ENCODE measurements at places on chromosomes 13 and 19. TPM values are rescaled to one million over a fixed set of nuclear protein-coding genes. Genes with fewer than 3 reads are reported as not detected.
A peak's percentile ranks its signal among the peaks of the same experiment; 100 is the strongest.

- peak within 1 kb of the TSS; percentile 90 for H3K27ac ChIP-seq
- no peaks in the 10 kb centered on the region for H3K27me3 ChIP-seq
- peak within 1 kb of the TSS; percentile 97 for H3K4me3 ChIP-seq
These were observed at the start of the genes NHLRC3 and PROSER1 for GRCh38 chr13:39037880-39038568. Gene NHLRC3, plus strand, starts transcription at chr13:39038456. Its CDS starts 184 bp downstream, at chr13:39038640. Gene PROSER1, minus strand, starts transcription at chr13:39038089. Its CDS starts 847 bp downstream, at chr13:39037242.

DNA sequence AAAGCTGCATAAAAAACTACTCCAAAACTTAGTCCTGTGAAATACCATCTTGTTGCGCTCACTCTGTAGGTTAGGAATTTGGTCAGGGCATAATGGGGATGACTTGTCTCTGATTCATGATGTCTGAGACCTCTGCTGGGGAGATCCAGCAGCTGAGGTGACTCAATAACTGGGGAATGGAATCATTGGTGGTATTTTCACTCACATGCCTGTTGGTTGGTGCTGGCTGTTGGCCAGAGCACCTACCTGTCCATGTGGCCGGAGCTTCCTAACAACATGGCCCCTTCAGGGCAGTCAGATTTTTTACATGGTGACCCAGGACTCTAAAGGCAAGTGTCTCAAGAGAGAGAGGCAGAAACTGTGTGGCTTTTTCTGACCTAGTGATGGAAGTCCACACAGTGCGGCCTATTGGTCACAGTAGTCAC lies 7.4 kb upstream of the ESD start:
- DNase-seq, result no peak
- H3K27me3 ChIP-seq, result no peaks in the 10 kb centered on the region
- H3K4me1 ChIP-seq, result no peaks in the 10 kb centered on the region
- no peak overlapping the region for H3K4me3 ChIP-seq

GRCh38 chr13:36108954-36109353 lies 22.2 kb downstream of the DCLK1 start:
- no peak for DNase-seq
- no peak overlapping the region for H3K4me3 ChIP-seq
- H3K27me3 ChIP-seq, result no peaks in the 10 kb centered on the region
- H3K27ac ChIP-seq, result no peak overlapping the region
- H3K36me3 ChIP-seq, result no peaks in the 10 kb centered on the region
- H3K4me1 ChIP-seq, result no peaks in the 10 kb centered on the region

- H3K4me1 ChIP-seq, result no peaks in the 10 kb centered on the region
- H3K4me3 ChIP-seq, result no peak overlapping the region
- no peaks in the 10 kb centered on the region for H3K27me3 ChIP-seq
- no peak for DNase-seq
These were observed 25.3 kb downstream of the ELAVL1 start for GRCh38 chr19:7980168-7980567.

DNA sequence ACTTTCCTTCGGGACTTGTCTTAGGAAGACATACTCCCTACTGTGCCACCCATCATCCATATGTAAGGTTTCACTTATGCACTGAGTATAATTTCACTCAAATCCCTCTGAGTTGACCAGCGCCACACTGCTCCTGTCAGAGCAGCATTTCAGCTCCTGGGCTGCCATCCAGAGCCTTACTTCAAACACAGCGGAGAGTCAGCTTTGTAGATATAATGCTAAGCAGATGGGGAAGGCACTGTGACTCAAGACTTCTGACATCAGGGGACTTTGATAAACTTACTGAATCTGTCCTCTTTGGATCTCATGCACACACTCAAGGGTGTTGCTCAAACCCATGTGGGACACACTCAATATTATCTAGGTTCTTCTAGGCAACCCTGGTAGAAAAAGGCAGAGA lies 34.9 kb downstream of the DOCK9 start:
- H3K27ac ChIP-seq, result no peak overlapping the region
- no peak for DNase-seq
- no peaks in the 10 kb centered on the region for H3K4me1 ChIP-seq
- H3K36me3 ChIP-seq, result no peaks in the 10 kb centered on the region

- no peaks in the 10 kb centered on the region for H3K36me3 ChIP-seq
- peak within 1 kb of the TSS; percentile 14 for H3K4me3 ChIP-seq
- peak; percentile 24 for DNase-seq
- peaks cover 48% of the 10 kb centered on the region for H3K27me3 ChIP-seq
- H3K4me1 ChIP-seq, result peaks cover 11% of the 10 kb centered on the region
These were observed at the start of gene PNMA8A for GRCh38 chr19:46471116-46471733. Gene PNMA8A, minus strand, starts transcription at chr19:46471563. Its CDS starts 528 bp downstream, at chr19:46471035.

DNA sequence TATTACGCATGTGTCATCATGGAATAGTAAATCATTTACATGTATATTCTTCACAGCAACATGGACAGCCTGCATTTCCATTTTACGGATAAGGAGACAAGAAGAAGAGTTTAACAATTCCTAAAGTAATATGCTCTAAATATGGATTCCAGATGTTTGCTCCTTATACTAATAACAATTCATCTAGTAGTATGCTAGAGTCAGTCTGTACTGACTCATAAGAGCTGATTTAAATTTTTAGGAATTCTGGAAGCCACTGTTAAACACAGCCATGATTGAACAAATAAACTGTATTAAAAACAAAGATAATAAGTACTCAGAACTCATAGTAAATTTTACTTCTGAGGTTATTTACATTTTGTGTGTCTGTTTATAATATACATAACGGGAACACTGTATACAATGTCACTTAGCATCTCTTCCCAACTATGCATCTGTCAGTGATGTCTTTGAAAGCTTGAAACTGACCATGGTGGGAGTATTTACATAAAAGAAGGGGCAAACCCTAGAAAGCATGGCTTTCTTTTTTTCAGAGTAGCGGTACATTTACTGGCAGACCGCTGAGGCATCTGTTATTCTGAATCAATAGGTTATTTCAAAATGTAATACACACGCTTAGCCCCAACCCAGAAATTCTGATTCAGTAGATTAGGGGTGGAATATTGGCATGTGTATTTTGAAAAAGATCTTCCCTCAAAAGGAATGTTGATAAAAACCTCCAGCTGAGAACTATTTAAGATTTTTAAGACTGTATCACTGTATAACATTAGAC lies 12.9 kb downstream of the ZC3H13 start:
- H3K4me1 ChIP-seq, result no peaks in the 10 kb centered on the region
- no peaks in the 10 kb centered on the region for H3K36me3 ChIP-seq
- no peaks in the 10 kb centered on the region for H3K27me3 ChIP-seq
- no peak for DNase-seq
- no peak overlapping the region for H3K4me3 ChIP-seq

The DDX39A gene
- total RNA-seq, result 226 TPM

The GZMM gene
- not detected for total RNA-seq

The ZNF582 gene
- total RNA-seq, result 5.2 TPM

The ZNF599 gene
- 4.1 TPM for total RNA-seq

The ZNF66 gene
- total RNA-seq, result 7.0 TPM

The ZNF224 gene
- total RNA-seq, result 37.1 TPM

The POP4 gene
- total RNA-seq, result 59.1 TPM
